ENCODE measurements at places on chromosomes 3 and 15.

GRCh38 chr3:171797265-171797679 lies 13.0 kb downstream of the PLD1 start:
- no peak for DNase-seq

GRCh38 chr3:45218578-45219390 lies 7.3 kb downstream of the TMEM158 start:
- no peak for DNase-seq

GRCh38 chr3:103963599-103963998 lies 1403.1 kb upstream of the ALCAM start:
- no peak for DNase-seq

DNA sequence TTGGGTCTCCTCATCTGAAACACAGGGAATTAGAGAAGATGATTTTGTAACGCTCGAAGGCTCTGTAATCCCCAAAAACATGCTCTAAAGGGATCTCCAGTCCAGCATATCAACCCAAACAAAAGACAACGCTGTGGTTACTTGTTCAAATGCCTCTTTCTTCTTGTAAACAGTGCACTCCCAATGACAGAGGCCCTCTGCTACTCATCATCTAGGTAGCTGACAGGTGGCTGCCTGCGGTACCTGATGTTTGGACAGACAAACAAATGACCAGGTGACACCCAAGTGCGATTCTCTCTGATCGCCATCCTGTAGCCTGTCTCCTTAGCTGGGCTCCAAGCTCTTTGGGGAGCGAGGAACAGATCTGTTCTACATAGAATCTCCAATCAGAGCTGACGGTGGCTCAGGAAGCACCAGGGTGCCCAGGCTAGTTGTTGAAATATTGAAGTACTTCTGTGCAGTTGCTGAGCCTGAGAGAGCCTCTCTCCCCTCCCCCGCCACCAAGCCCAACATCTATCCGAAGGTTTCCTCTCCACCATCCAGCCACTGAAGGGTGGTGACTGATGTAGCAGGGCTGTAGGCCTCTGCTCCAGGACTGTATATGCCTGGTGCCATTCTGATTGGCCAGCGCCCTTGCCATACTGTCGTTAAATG lies 238.7 kb downstream of the XXYLT1 start:
- no peak for DNase-seq

GRCh38 chr15:56337084-56337725 lies 28.0 kb upstream of the TEX9 start:
- no peak for DNase-seq

DNA sequence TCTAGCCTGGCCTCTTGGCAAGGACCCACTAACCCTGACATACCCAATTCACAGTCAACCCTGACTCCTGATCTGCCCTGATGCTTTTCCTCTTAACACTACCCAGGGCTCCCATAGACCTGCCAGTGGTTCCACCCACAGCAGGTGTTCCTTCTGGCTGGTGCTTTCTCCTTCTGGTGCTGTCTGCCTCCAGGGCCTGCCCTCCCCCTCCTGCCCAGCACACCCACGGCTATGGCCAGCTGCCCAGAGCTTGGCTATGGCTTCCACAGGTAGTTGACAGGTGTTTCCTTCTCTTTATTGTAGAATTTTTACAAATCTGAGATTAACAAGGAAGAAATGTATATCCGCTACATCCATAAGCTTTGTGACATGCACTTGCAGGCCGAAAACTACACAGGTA lies 46.5 kb upstream of the MANF start:
- no peak for DNase-seq

GRCh38 chr3:177607589-177607988 lies 410.3 kb upstream of the TBL1XR1 start:
- DNase-seq, result no peak

- no peak for DNase-seq
Observed at GRCh38 chr3:115469649-115470048, 153.7 kb upstream of the GAP43 start.

DNA sequence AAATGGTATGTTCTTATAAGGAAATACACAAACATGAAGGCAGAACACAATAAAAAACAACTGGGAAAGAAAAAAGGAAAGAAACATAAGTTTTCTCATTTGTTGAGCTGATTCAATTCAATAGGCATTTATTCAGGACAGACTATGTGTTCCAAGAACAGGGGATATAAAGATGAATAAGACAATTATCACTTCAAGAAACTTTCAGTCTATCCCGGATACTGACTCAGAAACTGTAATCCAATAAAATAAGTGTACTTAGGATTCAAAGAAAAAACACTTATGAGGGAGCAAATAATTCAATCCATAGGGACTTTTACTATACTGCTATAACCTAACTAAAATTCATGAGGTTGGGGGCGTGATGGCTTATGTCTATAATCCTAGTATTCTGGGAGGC lies 3.5 kb upstream of the POPDC2 start:
- no peak for DNase-seq

GRCh38 chr3:87173776-87174175 lies 53.3 kb upstream of the CHMP2B start:
- no peak for DNase-seq

DNA sequence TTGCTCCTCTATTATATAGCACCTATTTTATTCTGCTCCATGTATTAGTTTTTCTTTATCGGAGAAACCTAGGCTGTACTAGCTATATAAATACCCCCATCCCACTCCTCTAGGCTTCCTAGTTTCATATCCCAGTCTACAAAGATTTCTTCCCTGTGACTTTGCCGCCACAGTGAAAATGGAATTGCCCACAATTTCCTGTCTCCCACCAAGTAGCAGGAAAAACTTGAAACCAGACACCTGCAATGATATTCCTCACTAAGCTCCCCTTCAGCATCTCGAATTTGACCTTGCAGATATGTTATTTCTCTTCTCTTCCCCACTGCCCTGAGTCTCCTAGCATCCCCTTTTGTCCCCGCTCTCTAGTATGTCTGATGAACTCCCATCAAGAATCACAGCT lies 685.8 kb upstream of the CCDC54 start:
- DNase-seq, result no peak

- no peak for DNase-seq
Observed at GRCh38 chr3:192262001-192262400, 465.3 kb downstream of the FGF12 start.

- no peak for DNase-seq
Observed at GRCh38 chr3:4314688-4315087, 11.5 kb downstream of the SETMAR start.

DNA sequence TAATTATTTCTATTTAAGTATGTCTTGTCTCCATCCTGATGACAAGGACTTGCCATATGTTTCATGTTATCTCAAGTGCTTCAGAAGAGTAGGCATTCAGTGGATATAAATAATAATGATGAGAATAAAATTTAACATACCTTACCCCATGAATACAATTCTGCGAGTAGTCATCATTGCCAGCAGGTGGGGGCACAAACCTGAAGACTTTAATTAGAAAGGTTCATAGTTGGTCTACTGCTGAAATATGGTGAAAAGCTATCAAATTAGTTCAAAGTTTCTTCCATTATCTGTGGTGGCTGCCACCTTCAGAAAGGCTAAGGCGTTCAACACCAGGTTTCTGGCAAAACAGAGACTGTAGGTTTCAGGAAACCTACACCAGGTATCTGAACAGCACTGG lies 100.9 kb downstream of the P3H2 start:
- DNase-seq, result no peak

- peak; percentile 48 for DNase-seq
Observed at GRCh38 chr3:72310419-72311380, 525.8 kb upstream of the PROK2 start.

GRCh38 chr15:57015897-57016296 lies 97.5 kb downstream of the TCF12 start:
- DNase-seq, result no peak

DNA sequence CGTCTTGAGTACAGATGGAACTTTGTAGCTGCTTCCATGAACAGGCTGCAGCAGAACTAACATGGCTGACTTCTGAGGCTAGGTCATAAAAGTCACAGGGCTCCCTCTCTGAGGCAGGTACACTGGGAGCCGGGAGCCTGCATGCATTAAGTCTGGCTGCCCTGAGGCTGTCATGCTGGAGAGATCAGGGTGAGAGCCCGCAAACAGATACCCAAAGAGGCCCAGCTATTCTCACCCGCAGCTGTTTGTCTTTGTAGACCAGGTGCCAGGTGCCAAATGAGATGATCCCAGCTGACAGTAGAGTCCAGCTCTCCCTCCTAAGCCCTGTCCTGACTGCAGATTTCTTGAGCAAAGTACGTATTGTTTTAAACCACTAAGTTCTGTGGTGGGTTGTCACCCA lies 8.6 kb upstream of the SLCO3A1 start:
- DNase-seq, result no peak

DNA sequence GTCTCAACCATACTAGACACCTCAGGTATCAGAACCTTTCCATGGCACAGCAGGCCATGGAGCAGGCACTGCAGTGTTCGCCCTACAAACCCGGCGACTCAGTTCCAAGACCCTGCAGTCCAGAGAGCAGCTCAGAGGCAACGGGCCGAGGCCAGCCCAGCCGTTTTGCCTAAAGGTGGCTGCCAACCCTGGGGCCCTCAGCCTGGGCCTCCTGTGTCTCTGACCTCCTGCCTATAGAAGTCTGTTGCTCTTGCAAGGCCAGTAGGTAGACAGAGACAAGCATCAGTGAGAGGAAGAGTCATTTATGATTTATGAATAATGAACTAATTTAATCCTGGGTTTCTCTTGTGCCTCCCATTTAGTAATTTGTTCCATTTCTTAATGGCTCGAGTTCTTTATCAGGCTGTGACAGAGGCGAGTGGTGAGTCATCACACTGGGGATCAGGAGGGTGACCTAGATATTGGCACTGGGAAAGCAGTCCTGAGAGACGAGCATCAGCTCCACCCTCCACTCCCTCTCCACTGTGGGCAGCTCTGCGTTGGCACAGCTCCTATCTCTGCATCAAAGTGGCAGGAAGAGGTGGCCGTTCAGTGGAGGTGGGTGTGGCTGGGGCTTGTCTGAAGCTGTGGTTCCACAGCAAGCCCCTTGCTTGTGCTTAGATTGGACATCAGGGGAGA lies 79.8 kb downstream of the ABHD5 start:
- peak; percentile 34 for DNase-seq

DNA sequence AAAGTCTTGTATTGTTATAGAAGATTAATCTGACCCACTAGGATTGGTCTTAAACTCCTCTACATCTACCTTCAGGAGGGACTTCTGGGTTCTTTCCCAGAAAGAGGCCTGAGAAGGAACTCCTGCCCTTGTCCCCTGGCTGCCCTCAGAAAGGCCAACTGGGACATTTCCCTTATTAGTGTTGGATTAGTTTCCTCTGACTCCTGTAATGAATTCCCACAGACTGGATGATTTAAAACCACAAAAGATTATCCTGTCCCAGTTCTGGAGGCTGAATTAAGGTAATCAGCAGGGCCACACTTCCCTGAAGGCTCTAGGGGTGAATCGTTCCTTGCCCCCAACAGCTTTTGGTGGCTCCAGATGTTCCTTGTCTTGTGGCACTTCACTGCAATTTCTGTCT lies 102.8 kb upstream of the NMNAT3 start:
- no peak for DNase-seq

GRCh38 chr3:18127859-18128681 lies 297.1 kb downstream of the SATB1 start:
- no peak for DNase-seq

All from CD4-positive, alpha-beta T cell treated with Interleukin-6 for 4 hours (primary cell).